Thymus (tissue), 14 donors: ENCODE measurements at places on chromosomes 2 and 18. TPM values are rescaled to one million over a fixed set of nuclear protein-coding genes. Genes with fewer than 3 reads are reported as not detected.

The ZFP36L2 gene
- 16.1 TPM for total RNA-seq

The FLACC1 gene
- total RNA-seq = 1.7 TPM

The KATNAL2 gene
- total RNA-seq = 2.2 TPM

DNA sequence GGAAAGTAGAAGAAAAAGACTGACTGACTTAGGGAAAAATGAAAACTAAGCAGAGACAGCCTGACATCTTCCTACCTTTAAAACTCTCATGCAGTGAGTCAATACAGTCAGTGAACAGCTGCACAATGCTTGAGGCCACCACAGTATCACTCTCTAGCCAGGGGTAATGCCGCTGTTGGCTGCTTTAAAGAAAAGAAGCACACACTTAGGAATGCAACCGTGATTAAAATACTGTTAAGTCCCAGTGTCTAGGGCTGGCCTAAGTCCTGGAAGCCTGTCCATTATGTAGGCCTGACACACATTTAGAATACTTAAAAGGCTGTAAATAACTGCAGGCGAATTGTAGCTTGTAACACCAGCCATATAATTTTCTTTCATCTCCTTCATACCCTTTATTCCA lies 50.7 kb downstream of the SIGLEC15 start:
- DNase-seq = no peak
- H3K4me3 ChIP-seq = no peak overlapping the region
- peaks cover 19% of the 10 kb centered on the region for H3K36me3 ChIP-seq
- no peaks in the 10 kb centered on the region for H3K27me3 ChIP-seq
- no peak overlapping the region for H3K27ac ChIP-seq
- H3K4me1 ChIP-seq = peaks cover 6% of the 10 kb centered on the region
